ENCODE measurements at places on chromosomes 3 and 15.

- DNase-seq = no peak
Observed at GRCh38 chr15:75584121-75584520, 5.0 kb upstream of the PTPN9 start.

DNA sequence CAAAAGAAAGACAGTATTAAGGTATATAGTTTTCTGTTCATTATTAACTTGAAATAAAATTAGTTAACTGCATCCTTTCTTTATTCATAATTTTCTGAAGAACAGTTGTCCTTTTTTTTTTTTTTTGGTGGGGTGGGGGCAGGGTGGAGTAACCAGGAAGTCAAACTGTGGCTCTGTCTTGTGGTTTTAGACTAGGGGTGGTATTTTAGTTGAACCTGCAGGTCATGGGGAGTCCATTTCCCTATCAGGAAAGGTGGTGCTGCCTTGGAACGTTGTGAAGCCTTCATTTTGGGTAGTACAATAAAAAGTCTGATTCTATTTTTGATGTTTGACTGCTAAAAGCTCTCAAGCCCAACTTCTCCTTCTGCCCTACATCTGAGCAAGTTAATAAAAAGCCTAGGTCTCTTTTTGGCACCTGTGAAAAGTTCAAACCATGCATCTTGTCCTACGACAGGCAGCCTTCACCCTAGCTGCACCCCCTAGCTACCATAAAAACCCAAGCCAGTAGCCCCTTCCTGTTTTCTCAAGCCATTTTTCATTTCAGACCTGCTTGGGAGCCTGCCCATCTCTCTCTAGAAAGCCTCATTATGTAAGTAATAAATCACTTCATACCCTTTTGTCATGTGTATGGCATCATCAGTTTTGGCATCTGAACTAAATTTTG lies 31.2 kb upstream of the RIOX2 start:
- DNase-seq = no peak

- no peak for DNase-seq
Observed at GRCh38 chr3:175605851-175606250, 746.7 kb downstream of the NAALADL2 start.

DNA sequence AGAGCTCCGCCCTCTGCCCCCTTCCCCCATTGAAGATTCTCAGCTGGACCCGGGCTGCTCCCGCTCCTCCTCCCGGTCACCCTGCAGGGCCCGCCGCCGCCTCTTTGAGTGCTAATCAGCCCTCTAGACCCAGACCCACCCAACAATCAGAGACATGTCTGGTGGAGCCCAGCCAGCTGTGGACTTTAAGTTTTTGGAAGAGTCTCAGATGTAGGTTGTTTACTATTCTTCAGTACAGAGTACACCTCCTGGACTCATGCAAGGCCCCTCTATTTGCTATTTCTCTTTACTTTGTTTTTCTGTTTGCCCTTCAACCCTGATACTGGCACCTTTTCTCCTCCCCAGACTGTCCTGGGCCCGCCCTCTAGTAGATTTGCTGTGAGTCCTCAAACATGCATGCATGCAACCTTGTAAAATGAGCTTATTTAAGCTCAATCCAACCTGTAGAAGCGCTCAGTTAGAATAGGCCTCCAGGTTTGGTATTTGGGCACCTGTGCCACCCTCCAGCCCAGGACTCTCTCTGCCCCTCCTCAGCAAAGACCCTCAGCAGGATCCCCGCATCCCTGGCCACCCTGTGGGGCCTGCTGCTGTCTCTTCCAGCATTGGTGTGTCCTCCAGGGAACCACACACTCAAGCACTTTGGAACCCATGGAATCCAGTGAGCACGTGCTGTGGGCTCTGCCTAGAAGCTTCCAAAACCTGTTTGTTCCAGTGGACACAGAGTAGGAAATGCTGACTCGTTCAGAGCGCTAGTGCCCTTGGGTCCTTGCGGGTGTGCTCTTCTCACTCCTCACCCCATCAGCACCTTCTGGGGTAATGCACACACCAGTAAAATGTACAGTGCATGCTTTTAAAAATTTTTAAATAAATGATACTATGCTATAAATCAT lies 4.6 kb downstream of the PRR23E start:
- DNase-seq = no peak

GRCh38 chr15:31069360-31070000 lies 32.0 kb downstream of the TRPM1 start:
- DNase-seq = no peak

DNA sequence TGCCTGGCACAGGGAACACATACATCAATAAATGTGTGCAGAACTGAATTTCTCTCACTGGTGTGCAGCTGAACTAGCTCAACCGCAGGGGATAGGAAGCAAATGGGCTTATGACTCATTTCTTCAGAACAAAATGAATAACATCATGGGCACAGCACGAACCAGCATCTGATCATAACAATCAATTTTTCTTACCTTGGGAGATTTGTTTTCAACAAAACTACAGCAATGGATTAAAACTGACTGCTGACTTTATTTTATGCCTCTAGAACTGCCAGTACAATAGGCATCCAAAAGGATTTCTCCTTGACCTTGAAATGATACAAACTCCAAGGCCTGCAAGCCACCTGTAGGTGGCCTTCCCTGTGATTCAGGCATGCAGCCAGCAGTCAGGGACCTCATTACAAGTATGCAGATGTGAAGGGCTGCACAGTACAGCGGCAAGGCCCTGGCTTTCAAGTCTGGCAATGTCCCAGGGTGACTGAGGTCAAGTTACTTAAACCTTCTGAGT lies 26.1 kb downstream of the TAMM41 start:
- DNase-seq = no peak

- DNase-seq = no peak
Observed at GRCh38 chr3:149784064-149784704, 8.2 kb downstream of the ANKUB1 start.

- no peak for DNase-seq
Observed at GRCh38 chr15:70625438-70625837, 137.9 kb downstream of the UACA start.

DNA sequence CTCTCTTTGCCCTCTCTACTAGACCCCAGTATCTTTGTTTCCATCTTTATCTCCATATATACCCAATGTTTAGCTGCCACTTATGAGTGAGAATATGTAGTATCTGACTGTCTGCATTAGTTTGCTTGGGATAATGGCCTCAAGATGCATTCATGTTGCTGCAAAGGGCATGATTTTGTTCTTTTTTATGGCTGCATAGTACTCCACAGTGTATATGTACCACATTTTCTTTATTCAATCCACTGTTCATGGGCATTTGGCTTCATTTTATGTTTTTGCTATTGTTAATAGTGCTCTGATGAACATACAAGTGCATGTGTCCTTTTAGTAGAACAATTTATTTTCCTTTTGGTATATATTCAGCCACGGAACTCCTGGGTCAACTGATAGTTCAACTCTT lies 671.5 kb upstream of the GRM7 start:
- no peak for DNase-seq

DNA sequence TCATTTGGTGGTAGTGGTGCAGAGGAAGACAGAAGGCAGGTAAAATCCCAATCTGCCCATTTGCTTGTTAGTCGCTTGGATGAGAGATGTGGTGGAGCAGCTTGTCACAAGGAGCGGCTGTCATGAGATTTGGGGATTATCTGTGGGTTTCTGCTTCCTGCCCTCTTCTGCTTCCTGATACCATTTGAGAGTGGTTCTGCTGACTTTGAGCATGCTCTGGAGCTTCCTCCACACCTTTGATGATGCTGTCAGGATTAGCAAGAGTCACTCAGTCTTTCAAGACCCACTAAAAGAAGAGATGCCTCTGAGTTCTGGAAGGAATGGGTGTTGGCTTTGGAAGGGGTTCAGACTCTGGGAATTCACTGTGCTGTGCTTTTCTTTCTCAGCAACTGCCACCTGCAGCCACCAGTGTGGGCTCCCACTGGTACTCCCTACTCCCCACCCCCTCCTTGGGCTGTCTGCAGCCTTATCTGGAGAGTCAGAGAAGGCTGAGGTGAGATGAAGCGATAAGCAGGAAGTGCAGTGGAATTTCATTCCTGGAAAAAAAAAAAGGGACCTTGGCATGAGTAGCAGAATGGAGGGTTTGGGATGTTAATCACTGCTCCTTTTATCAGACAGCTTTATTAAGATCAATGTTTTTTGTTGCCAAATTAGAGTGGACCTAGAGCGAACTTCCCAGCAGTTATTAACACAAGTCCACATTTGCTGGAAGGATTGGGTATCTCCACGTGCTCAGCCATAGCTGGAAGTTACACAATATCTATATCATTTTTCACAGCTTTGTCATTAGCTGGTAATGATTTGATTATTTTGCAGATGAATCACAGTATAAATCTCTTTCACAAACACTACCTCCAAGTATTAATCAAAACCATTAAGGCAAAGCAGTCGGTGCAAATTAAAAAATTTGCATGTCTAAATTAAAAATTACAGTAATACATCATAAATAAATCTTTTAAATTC lies 233.0 kb upstream of the SATB1 start:
- no peak for DNase-seq

- DNase-seq = no peak
Observed at GRCh38 chr3:87901141-87901540, 157.7 kb downstream of the CGGBP1 start.

DNA sequence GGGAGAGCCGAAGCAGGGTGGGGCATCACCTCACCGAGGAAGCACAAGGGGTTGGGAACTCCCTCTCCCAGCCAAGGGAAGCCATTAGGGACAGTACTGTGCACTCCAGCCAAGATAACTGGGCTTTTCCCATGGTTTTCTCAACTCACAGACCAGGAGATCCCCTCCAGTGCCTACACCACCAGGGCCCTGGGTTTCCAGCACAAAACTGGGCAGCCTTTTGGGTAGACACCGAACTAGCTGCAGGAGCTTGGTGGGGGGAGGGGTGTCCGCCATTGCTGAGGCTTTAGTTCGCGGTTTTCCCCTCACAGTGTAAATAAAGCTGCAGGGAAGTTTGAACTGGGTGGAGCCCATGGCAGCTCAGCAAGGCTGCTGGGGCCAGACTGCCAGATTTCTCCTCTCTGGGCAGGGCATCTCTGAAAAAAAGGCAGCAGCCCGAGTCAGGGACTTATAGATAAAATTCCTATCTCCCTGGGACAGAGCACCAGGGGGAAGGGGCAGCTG lies 129.6 kb upstream of the LMCD1 start:
- no peak for DNase-seq

Data from activated CD8-positive, alpha-beta memory T cell treated with anti-CD3 and anti-CD28 coated beads, Interleukin-2, amount 50 U/mL, for 48 hours (primary cell).